Activated naive CD8-positive, alpha-beta T cell treated with anti-CD3 and anti-CD28 coated beads, Interleukin-2, amount 10 ng/mL, durations not matched to agents 7 days and 5 days (primary cell): ENCODE measurements at places on chromosomes 5 and 9. TPM values are rescaled to one million over a fixed set of nuclear protein-coding genes. Genes with fewer than 3 reads are reported as not detected.

- peaks cover 4% of the 10 kb centered on the region for H3K36me3 ChIP-seq
- no peak overlapping the region for H3K4me3 ChIP-seq
- H3K27me3 ChIP-seq, result peaks cover 30% of the 10 kb centered on the region
- no peak for DNase-seq
- H3K27ac ChIP-seq, result no peak overlapping the region
Measured at GRCh38 chr9:96720435-96720834, 57.5 kb downstream of the ZNF510 start.

- no peaks in the 10 kb centered on the region for H3K36me3 ChIP-seq
- H3K4me1 ChIP-seq, result peaks cover 13% of the 10 kb centered on the region
- no peak for DNase-seq
- no peak overlapping the region for H3K27ac ChIP-seq
Measured at GRCh38 chr5:150068472-150068871, 17.9 kb downstream of the CSF1R start.

DNA sequence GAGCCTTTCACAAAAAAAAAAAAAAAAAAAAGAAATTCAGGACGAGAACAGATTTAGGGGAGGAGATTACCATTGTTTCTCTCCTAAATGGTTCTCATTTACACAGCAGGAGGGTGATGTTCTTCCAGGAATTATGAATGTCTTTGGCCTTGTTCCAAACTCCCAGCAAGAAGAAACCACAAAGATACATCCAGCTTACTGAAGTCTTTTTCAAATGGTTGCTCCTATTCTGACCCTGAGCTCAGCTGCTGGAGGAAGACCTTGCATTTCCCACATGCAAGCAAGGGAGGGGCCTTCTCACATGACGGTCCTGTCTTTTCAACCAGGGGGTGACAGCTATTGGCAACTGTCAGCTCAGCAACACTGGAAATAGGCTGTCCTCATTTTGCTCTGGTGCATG lies 203.0 kb upstream of the VLDLR start:
- no peak overlapping the region for H3K4me3 ChIP-seq
- DNase-seq, result no peak
- no peaks in the 10 kb centered on the region for H3K36me3 ChIP-seq
- H3K27me3 ChIP-seq, result peaks cover 5% of the 10 kb centered on the region

- H3K27me3 ChIP-seq, result no peaks in the 10 kb centered on the region
- no peak overlapping the region for H3K4me3 ChIP-seq
- peak; percentile 29 for DNase-seq
- peak overlapping the region; percentile 97 for H3K27ac ChIP-seq
- peaks cover 4% of the 10 kb centered on the region for H3K36me3 ChIP-seq
- peaks cover 33% of the 10 kb centered on the region for H3K4me1 ChIP-seq
Measured at GRCh38 chr9:93127395-93127911, 6.6 kb downstream of the NINJ1 start.

DNA sequence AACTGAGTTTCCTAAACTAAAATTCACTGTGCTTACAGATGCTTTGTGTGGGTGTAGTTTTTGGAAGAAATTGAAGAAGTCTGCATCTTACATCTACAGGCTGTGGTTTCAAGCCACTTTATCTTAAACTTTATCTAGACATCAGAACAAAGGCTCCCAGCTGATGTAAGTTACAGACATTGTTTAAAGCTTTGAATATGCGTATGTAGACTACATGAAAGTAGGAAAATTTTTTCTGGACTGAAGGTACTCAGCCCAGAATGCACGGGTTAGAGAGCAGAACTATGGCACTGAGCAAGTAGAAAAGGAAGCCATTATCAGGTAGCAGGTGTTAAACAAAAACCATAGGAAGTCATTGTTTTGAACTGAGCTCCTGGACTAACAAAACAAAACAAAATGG lies 185.4 kb downstream of the TTC39B start:
- H3K27ac ChIP-seq, result no peak overlapping the region
- H3K4me3 ChIP-seq, result no peak overlapping the region
- H3K4me1 ChIP-seq, result peaks cover 6% of the 10 kb centered on the region
- DNase-seq, result no peak
- no peaks in the 10 kb centered on the region for H3K36me3 ChIP-seq
- H3K27me3 ChIP-seq, result peaks cover 18% of the 10 kb centered on the region

- H3K4me1 ChIP-seq, result peaks cover 7% of the 10 kb centered on the region
- no peak overlapping the region for H3K27ac ChIP-seq
- DNase-seq, result no peak
- H3K4me3 ChIP-seq, result no peak overlapping the region
- no peaks in the 10 kb centered on the region for H3K27me3 ChIP-seq
Measured at GRCh38 chr9:104836235-104836634, 72.3 kb downstream of the NIPSNAP3B start.

DNA sequence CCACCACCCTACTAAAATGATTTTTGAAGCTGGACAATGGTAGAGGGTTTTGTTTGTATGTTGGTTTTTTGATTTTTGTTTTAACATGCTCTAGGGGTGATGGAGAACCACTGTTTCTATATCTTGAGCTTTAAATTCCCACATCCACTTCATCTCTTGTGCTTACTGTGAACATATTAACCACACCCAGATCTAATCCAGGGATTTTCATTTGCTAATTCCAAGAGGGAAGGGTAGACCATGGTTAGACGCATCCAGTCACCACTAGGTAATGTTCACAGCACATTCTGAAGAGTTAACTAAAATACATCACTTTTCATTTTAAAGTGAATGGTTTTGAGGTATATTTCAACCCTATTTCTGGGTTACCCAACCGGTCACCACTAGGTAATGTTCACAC lies 36.5 kb upstream of the IQGAP2 start:
- no peaks in the 10 kb centered on the region for H3K36me3 ChIP-seq
- H3K27me3 ChIP-seq, result no peaks in the 10 kb centered on the region
- no peak overlapping the region for H3K4me3 ChIP-seq
- DNase-seq, result no peak
- H3K4me1 ChIP-seq, result peaks cover 4% of the 10 kb centered on the region
- H3K27ac ChIP-seq, result no peak overlapping the region

DNA sequence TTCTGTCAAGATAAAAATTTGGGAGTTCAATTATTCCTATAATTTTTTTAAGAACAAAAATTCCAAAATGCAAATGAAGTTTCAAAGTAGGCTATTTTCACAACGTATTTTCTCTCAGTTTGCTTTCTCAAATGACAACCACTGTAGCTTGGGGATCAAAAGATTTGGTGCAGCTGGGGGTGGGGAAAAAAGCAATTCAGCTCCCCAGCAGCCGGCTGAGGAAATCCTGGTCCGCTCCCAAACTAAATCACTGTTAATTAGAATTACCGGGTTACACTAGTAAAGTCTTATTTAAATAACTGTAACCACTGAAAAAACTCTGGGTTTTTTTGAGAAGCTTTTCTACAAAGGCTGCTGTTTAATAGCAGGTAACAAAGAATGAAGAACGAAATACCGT lies 5.7 kb downstream of the NR6A1 start:
- no peak overlapping the region for H3K27ac ChIP-seq
- H3K36me3 ChIP-seq, result peaks cover 2% of the 10 kb centered on the region
- no peak for DNase-seq
- peaks cover 94% of the 10 kb centered on the region for H3K27me3 ChIP-seq
- no peak overlapping the region for H3K4me3 ChIP-seq

GRCh38 chr5:10704949-10705621 lies 55.9 kb downstream of the DAP start:
- no peak for DNase-seq
- H3K27me3 ChIP-seq, result no peaks in the 10 kb centered on the region
- H3K4me1 ChIP-seq, result peaks cover 24% of the 10 kb centered on the region
- H3K36me3 ChIP-seq, result no peaks in the 10 kb centered on the region
- H3K27ac ChIP-seq, result peak overlapping the region; percentile 76

DNA sequence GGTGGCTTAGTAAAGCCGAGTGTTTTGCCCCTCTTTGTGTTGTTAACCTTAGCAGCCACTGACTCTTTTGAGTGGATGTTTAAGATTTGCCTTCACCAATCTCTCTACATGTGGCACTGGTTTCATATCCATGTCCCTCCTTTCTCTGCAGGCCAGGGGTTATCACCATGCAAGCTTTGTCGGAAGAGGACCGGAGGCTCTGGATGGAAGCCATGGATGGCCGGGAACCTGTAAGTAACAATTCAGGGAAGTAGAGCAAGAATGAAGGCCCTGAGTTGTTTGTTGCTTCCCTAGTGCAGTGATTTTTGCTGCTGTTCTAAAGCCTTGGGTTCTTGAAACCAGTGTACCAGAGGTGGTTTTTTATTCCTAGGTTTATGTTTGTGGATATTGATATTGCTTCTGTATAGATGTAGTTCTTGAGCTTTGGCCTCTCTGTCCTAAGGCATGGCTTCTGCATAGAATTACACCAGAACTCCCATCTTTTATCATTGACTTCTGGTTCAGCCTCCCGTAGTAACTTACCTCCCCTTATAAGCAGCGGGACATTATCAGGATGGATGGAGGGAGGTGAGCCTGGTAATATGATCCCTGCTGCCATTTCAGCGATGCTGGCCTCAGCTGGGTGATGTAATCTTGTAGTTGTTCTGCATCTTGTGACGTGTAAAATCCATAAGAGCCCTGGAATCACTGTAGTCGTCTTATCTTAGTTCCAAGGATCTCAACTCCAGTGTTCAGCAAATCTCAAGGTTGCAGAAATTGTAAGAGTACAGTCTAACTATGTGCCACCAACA lies 161.9 kb downstream of the ARHGAP26 start:
- no peak overlapping the region for H3K27ac ChIP-seq
- H3K4me1 ChIP-seq, result peaks cover 36% of the 10 kb centered on the region
- H3K4me3 ChIP-seq, result no peak overlapping the region
- no peaks in the 10 kb centered on the region for H3K27me3 ChIP-seq
- DNase-seq, result no peak

- no peak for DNase-seq
- H3K27me3 ChIP-seq, result no peaks in the 10 kb centered on the region
- H3K4me3 ChIP-seq, result no peak overlapping the region
- H3K4me1 ChIP-seq, result no peaks in the 10 kb centered on the region
Measured at GRCh38 chr5:62896121-62896893, 317.7 kb downstream of the LRRC70 start.

DNA sequence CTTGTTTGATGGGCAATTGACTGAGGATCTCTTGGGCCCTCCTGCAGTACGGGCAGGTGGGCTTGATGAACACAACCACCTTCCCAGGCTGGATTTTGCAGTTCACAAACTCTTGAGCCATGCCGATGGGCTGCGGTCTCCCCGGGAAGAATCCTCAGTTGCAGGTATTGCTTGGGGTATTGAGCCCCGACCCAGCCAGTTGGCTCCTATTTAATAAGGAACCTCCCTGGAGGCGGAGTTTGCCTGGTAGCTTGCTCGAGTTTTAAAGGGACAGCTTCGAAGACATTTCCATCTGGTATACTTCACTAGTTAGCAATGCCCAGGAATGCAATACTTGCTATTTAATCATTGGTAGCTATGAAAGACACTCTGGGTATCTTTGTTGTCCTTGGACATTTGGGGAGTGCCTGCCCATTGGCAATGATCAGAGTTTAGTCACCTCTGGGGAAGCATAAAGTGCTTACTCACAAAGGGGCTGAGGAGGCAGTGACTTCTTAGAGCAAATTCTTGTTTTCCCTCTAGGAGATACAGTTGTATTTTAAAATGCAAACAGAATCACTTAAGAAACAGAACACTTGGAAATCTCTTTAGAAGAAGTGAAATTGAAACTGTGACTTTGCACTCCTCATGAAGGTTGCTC lies at the start of gene GLRX:
Gene GLRX (minus strand): TSS at position 185 of the 640 bp plus-strand sequence. CDS start 64 bp downstream, at position 121.
- DNase-seq, result peak; percentile 63
- no peaks in the 10 kb centered on the region for H3K27me3 ChIP-seq
- H3K27ac ChIP-seq, result peak within 1 kb of the TSS; percentile 93
- H3K4me3 ChIP-seq, result peak within 1 kb of the TSS; percentile 98

DNA sequence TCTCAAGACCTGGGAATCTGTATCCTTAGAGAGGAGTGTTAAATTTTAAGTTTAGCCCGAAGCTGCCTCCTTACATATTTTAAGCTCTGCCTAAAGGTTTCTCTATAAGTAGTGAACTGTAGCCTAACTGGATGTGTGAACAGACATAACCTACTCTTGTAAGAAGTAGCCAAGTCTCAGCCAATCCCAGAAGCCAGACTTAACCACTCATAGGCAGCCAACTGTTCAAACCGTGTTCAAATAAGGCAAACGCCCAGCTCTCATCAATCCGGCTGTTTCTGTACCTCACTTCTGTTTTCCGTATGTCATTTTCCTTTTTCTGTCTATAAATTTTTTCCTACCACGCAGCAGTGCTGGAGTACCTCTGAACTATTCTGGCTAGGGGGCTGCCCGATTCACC lies 58.7 kb upstream of the HRH2 start:
- no peak overlapping the region for H3K4me3 ChIP-seq
- no peaks in the 10 kb centered on the region for H3K36me3 ChIP-seq

- no peak overlapping the region for H3K27ac ChIP-seq
- no peak for DNase-seq
- H3K4me3 ChIP-seq, result no peak overlapping the region
- no peaks in the 10 kb centered on the region for H3K27me3 ChIP-seq
- peaks cover 12% of the 10 kb centered on the region for H3K4me1 ChIP-seq
Measured at GRCh38 chr5:172274951-172275753, 8.4 kb downstream of the UBTD2 start.

GRCh38 chr9:106479679-106480078 lies 383.3 kb upstream of the ZNF462 start:
- no peak for DNase-seq
- no peaks in the 10 kb centered on the region for H3K4me1 ChIP-seq
- no peak overlapping the region for H3K27ac ChIP-seq
- H3K36me3 ChIP-seq, result no peaks in the 10 kb centered on the region
- H3K27me3 ChIP-seq, result no peaks in the 10 kb centered on the region

GRCh38 chr5:32479096-32479495 lies 34.6 kb upstream of the ZFR start:
- H3K36me3 ChIP-seq, result no peaks in the 10 kb centered on the region
- no peak overlapping the region for H3K27ac ChIP-seq
- H3K4me3 ChIP-seq, result no peak overlapping the region
- no peak for DNase-seq

- no peaks in the 10 kb centered on the region for H3K36me3 ChIP-seq
- peaks cover 4% of the 10 kb centered on the region for H3K27me3 ChIP-seq
- H3K4me1 ChIP-seq, result peaks cover 1% of the 10 kb centered on the region
Measured at GRCh38 chr9:79023134-79023580, 548.6 kb upstream of the TLE4 start.

- H3K36me3 ChIP-seq, result no peaks in the 10 kb centered on the region
- no peak for DNase-seq
- no peaks in the 10 kb centered on the region for H3K27me3 ChIP-seq
- H3K27ac ChIP-seq, result no peak overlapping the region
- H3K4me1 ChIP-seq, result no peaks in the 10 kb centered on the region
Measured at GRCh38 chr5:145619806-145620310, 215.3 kb downstream of the PRELID2 start.

DNA sequence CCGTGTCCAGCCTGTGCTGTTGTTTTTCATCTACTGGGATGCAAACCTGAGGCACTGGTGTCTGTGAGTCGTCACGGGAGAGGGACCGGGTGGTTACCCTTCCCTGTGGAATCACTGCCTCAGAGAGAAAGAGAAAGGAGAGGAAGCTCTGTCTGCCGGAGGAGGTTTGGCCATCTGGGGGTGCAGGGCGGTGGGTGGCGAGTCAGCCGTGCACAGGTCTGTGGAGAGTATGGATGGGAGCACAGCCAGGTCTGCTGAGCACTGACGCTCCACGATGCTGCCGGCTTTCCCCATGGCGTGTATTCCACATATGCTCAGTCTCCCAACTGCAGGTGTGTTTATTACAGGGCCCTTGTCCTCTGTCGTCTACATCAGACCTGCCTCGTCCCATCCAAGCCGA lies 395.2 kb upstream of the IRX4 start:
- H3K36me3 ChIP-seq, result no peaks in the 10 kb centered on the region
- no peak overlapping the region for H3K4me3 ChIP-seq
- H3K4me1 ChIP-seq, result no peaks in the 10 kb centered on the region
- no peak overlapping the region for H3K27ac ChIP-seq

The HTR4 gene
- total RNA-seq, result not detected

The NEUROG1 gene
- not detected for total RNA-seq

The TMEM232 gene
- total RNA-seq, result 0.91 TPM

The FOXD4L6 gene
- total RNA-seq, result not detected

The CSF1R gene
- total RNA-seq, result 3.6 TPM

The IL13 gene
- 0.30 TPM for total RNA-seq
